B cell (primary cell): ENCODE measurements at places on chromosomes 2 and 18.

DNA sequence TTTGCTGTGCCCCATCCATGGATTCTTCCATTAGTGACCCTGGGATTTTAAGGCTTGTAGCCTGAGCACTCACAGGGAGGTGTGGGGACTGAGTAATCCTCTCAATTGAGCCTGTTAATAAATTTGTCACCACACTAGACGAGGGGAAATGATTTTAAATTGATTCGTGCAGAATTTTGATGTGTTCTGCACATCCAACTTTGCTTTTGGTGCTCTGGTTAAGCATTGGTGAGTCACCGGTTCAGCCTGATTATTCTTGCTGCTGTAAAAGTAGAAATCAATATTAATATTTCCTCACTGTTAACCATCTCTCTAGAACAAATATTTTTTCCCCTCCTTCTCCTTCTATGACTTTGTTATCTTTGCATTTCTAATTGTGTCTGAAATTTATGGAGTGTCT is 482.0 kb downstream of the TSN start:
- DNase-seq = no peak

DNA sequence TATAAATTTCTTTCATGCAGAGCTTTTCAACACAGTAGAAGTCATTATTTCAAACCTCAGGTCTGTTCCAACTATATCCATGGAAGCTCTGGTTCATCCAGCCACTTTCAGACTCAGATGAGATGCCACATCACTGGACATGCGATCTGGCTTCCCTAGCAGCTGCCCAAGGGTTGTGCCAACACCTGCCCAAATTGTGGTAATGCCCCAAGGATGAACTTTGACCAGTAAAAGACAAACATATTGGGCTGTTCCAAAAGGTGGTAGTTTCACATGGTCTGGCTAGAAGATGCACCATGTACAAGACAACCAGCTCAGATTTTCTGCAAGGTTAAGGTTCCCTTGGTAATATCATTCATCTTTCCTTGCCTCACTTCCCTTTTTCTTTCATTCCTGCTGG is 101.9 kb downstream of the THADA start:
- DNase-seq = no peak

DNA sequence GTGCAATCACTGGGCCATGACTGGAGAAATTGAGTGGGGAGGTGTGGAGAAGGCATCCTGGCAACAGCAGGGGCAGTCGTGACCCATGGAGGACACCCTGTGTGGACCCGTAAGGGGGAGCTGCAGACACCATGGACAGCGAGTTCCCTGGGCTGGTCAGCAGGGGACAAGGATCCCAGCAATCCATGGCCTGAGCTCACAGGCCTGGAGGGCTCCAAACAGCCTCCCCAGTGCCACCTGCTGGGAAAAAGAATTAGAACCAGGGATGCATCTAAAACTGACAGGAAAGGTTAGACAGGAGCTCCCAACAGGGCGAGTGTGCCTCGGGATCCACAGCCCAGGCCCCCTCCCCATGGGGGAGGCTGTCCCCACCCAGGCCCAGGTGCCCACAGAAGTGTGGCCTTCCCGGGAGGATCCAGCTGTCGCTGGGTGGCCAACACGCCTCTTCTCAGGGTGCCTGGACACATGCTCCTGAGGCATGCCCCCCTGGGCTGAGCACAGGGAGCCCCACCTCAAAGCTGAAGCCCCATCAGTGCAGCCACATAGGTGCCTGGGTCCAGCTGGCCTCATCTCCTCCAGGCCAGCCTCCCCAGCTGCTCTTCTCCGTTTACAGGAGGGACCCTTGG is 20.5 kb upstream of the KIF1A start:
- no peak for DNase-seq

DNA sequence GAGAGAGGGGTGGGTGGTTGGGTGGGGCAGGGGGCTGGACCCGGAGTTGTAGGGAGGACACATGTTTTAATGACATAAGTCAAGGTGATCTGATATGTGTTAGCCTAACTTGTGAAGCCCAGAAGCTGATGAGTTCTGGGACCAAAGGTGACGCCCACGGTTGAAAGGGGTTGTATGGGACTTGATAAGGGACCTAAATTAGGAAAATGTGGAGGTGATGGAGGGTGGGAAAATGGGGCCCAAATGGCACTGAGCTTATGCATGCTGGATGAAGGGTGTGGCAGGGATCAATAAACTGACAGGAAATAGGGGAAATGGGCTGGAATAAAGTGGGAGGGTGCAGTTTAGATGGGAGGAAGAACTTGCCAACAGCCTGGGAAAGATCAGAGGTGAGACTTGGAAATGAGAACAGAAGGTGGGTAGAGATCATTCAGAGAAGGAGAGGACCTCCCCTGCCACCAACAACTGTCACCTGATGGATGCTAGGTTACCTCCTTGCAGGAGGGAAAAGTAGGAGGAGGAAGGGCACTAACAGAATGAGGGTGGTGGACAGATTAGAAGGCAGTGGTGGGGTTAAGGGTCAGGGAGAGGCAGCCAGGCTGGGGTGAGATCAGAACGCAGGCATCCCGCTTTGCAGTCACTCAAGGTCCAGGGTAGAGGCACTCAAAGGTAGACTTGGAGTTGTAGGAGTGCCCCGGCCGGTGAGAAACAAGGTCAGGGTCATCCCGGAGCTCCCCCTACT is 15.3 kb downstream of the WNT10A start:
- DNase-seq = no peak

DNA sequence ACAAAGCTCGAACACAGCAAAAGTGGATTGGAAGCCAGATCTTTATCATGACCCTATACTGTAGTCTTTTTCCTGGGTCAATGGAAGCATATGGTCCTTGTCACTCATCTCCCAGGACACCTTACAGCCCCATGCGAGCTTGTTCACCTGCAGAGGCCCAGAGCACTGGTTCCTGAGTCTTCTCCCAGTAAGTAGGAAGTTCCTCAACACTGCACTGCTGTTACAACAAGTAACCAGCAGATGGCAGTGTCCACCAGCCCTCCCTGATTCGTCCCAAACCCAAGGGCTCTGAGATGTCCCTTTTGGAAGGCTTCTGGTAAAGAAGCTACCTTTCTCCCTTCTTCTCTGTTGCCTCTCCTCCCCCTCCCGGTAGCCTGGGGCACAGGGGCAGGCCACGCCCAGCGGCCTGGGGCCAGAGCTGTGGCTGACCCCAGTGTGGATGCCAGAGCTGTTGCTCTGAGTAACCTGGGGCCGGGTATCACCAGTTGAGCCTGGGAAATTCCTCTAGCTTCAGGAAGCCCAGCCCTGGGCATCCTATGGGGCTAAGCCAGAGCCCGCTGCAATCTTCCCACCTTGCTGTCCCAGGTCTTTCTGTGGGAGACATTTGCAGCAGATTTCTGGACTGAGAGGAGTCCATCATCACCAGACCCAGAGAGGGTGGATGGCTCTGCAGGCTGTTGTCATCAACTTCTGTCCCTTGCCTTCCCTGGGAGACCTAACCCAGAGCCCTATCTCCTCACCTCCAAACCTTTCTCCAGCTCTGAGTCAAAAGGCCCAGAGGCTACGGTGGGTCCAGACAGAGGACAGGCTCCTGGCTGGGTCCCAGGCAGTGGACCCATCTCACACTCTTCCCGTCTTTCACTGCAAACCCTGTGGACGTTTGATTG is 5.3 kb upstream of the GDF7 start:
- DNase-seq = peak; percentile 86

DNA sequence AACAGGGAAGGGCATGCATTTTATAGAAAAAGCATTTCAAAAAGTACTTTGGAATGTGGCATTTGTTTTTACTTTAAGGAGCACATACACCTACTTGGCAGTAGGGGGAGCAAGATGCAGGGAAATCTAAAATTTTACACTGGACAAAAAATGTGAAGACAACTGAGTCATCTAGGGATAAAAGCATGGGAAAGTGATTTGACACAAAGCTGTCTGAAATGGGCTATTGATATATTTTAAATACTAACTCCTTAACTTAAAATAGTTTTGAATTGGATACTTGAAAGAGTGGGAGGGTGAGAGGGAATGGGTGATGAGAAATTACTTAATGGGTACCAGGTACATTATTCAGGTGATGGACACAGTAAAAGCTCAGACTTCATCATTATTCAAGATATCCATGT is 15.8 kb downstream of the TMEM200C start:
- peak; percentile 14 for DNase-seq

- DNase-seq = no peak
Observed at GRCh38 chr2:237068005-237068576, 17.6 kb upstream of the COPS8 start.

DNA sequence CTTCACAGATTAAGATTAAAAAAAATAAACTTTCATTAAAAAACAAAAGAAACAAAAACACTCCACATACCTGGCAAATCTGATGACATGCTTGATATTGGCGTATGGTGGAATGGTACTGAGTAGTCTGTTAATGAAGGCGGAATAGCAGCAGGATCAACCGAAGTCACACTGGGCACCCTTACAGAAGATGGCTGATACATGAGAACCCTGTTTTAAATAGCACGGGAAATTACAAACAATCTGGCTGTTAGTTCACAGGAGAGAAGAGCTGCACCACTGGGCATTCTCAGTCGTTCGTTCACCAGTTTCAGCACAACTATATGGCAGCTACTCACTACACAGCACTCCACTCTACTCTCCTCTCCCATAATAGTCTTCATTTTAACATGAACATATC is 64.0 kb upstream of the ST8SIA5 start:
- no peak for DNase-seq

GRCh38 chr2:169965495-169965894 is 138.2 kb downstream of the UBR3 start:
- no peak for DNase-seq

DNA sequence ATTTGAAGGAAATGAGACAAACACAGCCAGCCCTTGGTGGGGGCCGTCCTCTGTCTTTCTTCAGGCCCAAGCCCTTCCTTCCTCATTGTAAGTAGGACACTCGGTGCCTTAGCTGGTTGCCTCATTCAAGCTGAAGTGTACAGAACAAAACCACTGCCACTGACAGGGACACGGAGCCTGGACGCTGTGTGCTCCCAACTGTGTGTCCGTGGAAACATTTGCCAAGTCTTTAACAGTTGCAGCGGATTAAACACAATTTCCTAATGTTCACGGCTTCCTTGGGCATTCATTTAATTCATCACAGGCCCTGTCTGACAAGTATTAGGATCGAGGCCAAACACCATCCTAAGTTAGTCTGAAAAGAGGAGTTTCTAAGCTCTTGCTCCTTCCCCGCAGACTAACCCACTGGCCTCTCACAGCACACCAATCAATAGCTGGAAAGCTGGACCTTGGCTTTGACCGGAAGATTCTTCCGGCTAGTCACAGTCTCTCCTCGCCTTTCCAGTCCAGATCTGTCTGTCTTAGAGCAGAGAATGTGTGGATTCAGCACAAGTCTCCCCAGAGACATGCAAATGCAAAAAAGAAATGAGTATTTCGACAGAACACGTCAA is 68.7 kb upstream of the ACSL3 start:
- DNase-seq = no peak

DNA sequence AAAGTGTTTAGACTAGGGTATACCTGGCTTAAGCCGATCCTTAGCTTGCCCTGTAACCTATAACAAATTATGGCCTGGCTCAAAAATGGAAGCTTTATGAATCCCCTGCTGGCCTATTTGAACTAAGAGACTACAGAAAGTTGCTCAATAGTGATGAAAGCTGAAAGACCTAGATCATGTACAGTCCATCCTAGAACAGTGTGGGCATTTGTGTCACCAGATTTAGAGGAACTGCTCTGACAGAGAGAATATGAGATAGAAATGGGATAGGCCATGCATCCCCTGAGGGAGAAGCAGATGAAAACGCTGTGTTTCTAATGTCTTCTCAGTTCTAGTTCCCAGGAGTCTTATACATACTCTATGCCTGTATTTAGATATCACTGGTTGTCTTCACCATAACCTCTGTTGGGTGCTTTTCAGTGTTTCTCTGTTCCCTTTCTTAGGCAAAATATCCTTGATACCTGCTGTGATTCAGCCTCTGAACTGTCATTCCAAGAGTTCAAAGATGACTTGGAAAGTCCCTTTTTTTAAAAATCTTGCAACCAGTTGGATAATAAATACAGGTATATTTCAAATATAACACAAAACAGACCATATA is 246.9 kb upstream of the SLC39A10 start:
- DNase-seq = no peak

- DNase-seq = no peak
Observed at GRCh38 chr18:75106746-75107145, 102.2 kb downstream of the PTGR3 start.

DNA sequence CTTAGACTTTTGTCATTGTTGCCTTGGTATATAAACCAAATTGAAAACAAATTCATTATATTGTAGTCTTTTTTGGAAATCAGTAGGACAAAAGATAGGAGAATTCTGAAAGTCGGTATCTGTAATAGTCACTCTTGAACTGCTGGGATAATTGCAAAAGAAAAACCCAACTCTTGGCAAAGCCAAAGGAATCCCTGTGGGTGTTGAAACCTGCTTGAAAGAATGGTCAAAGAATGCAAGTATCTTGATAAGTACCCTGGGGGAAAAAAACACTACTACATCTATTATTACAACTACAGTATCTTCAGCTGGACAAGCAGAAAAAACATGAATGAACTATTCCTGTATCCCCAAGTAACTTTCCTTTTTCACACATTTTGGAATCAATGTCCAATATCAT is 7.3 kb upstream of the FAM237A start:
- no peak for DNase-seq

DNA sequence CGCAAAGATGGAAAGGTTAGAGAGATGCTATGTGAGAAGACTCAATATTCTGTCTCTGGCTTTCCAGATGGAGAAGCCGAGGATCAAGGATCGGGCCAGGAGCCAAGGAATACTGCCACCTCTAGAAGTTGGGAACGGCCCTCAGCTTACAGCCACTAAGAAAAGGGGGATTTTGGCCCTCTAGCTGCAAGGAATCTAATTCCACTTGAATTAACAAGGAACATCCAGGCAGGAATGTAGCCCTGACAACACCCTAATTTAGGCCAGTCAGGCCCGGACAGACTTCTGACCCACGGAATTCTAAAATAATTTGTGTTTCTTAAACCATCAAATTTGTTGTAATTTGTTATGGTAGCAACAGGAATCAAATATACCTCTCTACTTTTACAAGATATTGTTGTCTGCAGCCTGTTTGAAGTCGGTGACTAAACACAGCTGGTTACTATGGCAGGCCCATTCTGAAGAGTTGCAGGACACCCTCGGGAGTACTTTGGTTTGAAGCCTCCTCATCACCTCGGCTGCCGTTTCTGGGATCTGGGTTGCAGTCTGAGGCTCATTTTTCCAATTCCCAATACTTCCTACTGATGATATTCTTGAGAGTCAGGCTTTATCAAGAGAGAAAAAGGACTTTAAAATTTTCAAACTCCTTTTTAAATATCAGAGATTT is 1131.2 kb downstream of the TSN start:
- no peak for DNase-seq

GRCh38 chr2:231929961-231930592 is 3.9 kb upstream of the NPPC start:
- no peak for DNase-seq

GRCh38 chr2:119480184-119480583 is 44.1 kb downstream of the SCTR start:
- DNase-seq = no peak

- no peak for DNase-seq
Observed at GRCh38 chr2:189439342-189439741, 1.9 kb upstream of the WDR75 start.

DNA sequence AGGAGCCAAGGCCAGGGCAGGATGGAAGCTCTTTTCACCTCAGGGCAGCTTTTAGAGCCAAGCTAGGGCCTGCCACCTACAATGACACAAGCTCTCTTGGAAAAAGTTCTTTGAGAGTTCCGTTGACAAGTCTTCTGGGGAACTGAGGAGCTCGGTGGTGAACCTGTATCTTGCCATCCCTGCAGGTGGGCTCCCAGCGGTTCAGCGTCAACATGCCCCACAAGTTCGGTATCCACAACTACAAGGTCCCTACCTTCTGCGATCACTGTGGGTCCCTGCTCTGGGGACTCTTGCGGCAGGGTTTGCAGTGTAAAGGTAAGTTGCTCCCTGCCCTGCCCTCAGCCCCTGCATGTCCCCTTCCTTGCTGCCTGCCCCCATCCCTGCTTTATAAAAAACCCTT is 312.8 kb upstream of the EPAS1 start:
- no peak for DNase-seq
